ENCODE measurements at places on chromosomes 16 and 17.

DNA sequence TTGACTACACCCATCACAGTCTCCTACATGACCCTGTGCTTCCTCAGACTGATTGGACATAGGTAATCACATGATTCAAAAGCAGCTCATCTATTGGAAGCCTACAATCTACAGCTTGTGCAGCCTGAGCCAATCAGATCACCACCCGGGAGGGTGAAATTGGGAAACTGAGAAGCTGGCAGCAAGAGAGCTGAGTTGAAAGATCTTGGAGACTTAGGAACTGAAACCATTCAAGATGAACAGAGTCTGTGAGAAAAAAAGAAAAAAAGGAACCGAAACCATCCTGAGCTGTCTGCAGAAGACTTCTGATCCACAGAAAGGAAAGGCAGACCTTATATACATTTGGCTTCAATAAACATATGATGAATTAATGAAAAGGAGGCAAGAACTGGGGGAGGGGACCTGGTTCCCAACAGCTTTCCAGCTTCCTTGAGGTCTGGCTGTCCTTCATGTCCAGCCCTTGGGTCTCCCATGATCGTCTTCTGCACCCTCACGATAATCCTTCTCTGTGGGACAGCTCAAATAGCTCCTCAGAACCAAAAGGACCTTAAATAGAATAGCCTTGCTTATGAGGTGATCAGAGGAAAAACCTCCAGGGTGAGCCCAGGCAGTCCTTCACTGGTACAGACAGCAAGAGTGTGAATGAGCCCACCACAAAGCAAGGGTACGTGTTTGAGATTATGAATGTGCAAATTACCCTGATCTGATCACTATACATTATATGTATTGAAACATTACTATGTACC lies 32.6 kb downstream of the PLXDC1 start:
- peak; percentile 56 for DNase-seq

DNA sequence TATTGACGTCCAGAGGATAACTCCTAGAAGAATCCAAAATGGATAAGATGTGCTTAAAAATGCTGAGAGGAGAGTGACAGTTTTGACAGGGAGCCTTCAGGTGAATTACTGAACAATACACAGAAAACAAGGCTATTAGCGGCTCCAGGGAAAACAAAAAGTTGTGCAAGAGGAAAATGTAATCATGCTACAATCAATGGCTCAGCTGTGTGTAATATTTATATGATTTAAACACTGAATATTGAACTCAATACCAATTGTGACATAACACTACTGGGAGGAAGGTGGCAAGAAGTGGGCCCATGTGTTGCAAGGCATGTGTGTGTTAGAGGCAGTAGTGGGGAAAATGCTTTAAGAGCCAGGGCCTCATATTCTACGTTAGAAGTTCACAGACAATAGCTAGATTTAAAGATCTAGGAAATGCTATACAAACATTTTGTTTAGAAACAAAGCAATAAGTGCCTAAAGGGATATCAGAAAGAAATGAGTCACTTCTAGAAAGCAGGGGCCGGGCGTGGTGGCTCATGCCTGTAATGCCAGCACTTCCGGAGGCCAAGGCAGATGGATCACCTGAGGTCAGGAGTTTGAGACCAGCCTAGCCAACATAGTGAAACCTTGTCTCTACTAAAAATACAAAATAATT lies 253.2 kb upstream of the IRX5 start:
- DNase-seq = no peak

DNA sequence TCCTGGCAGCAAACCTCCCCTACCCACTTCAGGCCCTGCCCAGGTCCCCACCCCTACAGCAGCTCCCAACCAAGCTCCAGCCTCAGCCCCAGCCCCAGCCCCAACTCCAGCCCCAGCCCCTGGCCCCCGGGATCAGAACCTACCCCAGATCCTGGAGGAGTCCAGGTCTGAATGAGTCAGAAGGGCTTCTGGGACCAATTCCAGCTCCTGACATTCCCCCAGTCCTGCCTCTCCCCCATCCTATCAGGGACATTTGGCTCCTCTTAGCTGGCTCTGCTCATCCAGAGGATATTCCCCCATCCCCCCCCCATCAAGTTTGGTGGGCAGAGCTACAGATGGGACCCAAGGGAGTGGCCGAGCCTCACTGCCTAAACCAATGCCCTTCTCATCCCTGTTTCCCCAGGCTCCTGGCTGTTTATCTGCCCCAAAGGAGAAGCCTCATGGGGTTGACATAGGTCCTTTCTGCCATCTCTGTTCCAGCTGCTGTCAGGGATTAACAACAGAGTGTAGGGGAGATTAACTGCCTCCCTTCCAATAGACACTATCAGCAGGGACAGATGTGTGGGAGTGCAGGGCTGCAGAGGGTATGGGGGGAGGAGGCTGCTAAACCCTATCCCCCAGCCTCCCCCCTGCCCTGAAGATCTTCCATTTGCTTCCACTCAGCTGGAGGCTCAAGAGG lies 16.5 kb downstream of the CNTNAP1 start:
- DNase-seq = no peak

DNA sequence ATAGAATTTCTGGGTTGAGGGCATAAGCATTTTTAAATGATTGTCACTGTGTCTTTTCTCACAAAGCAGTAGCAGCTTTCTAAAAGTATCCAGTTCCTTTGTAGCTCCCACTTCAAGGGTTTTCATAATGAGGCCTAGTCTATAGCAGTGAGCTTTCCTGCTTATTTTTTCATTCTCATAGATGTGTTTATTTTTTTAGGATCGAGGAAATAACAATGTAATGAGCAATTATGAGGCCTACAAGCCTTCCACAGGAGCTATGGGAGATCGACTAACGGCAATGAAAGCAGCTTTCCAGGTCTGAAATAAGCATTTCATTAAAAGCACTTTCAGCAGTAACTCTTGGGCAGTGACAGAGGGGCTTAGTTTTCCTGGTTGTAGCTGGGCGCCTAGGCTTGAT lies 10.6 kb upstream of the PSMC5 start:
- DNase-seq = no peak

GRCh38 chr17:30351735-30352134 lies 17.9 kb upstream of the TMIGD1 start:
- DNase-seq = no peak

- DNase-seq = no peak
These were observed 725 bp upstream of the MT2A start for GRCh38 chr16:56607675-56608042.

GRCh38 chr17:40551879-40552768 lies 13.1 kb downstream of the CCR7 start:
- no peak for DNase-seq

DNA sequence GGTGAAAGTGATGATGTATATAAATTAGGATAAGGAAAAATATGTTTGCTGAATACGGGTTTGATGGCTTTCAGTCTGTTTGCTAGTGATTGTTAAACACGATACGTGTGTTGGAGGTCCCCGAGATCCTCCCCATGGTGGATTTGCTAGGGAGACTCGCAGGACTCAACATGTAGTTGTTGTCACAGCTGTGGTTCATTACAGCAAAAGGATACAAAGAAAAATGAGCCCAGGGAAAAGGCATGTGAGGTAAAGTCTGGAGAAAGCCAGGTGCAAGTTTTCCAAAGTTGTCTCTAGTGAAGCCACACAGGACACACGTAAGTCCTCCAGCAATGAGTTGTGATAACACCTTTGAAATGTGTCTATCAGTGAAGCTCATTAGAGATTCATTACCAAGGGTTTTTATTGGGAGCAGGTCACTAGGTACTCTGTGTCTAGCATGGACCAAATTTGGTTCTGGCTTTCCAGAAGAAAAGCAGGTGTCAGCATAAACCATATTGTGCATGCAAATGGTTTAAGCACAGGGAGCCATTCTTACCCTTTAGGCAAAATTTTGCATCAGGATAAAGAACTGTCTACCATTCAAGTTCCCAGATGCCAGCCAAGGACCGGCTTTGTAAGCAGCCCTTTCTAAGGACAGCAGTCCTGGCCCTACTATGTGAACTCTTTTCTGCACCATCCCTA lies 215.2 kb upstream of the WSCD1 start:
- DNase-seq = no peak

DNA sequence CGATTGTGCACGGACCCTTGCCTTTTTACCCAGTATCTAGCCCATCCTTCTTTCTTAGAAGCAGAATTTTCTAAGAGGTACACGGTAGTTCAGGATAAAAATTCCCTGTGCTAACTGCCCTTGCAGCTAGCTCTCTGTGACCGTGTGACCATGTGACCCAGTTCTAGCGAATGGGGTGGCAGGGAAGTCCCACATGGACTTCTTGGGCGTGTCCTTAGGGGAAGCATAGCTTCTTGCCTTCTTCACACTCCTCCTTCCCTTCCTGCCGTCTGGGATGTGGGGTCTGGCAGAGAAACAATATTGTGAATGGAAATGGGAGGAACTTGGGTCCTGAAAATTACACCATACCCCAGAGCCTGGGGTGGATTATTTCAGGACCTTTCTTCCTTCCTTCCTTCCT lies 670.7 kb downstream of the MAF start:
- DNase-seq = no peak

GRCh38 chr17:45143767-45144198 lies 4.5 kb upstream of the HEXIM1 start:
- DNase-seq = peak; percentile 15

All from CD4-positive, alpha-beta T cell treated with Interleukin-4 for 1 hour (primary cell).